ENCODE measurements at places on chromosomes 1 and 21.
A peak's percentile ranks its signal among the peaks of the same experiment; 100 is the strongest.

DNA sequence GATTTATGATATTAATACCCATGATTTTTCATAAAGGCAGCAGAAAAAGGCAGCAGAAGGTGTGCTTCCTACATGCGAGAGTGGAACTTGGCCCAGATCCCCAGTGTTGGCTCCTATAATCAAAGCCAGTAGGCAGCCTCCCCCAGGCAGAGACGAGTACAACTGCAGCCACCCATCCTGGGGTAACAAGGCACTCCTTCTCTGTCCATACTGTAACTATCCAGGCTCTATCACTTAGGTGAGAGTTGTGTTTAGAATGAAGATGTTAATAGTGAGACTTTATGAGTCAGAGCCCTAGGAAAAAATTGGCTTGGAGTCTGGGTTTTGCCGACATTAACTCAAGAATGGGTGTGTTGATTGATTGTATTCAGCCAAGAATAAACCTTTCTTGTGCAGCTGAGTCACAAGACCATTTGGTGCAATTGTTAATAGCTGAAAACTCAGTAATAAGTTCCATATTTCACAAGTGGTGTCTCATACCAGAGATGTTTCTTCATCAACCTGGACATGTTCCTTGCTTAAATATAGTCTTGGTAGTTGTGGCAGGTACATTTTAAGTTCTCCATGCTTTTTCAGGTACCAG, 322.3 kb downstream of the DUSP10 start:
- DNase-seq, result no peak

GRCh38 chr1:72954943-72955342, 672.6 kb upstream of the NEGR1 start:
- DNase-seq, result no peak

DNA sequence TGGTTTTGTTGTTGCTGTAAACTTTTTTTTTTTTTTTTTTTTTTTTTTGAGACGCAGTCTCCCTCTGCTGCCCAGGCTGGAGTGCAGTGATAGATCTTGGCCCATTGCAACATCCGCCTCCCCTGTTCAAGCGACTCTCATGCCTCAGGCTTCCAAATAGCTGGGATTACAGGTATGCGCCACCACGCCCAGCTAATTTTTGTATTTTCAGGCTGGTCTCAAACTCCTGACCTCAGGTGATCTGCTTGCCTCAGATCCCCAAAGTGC, 78.9 kb upstream of the SLC45A1 start:
- DNase-seq, result peak; percentile 85

- DNase-seq, result no peak
Observed at GRCh38 chr1:54124472-54124871, 28.3 kb downstream of the CDCP2 start.

- DNase-seq, result peak; percentile 78
Observed at GRCh38 chr1:22826604-22827580, 116.3 kb downstream of the EPHB2 start.

- DNase-seq, result no peak
Observed at GRCh38 chr1:12314333-12314903, 84.6 kb downstream of the VPS13D start.

DNA sequence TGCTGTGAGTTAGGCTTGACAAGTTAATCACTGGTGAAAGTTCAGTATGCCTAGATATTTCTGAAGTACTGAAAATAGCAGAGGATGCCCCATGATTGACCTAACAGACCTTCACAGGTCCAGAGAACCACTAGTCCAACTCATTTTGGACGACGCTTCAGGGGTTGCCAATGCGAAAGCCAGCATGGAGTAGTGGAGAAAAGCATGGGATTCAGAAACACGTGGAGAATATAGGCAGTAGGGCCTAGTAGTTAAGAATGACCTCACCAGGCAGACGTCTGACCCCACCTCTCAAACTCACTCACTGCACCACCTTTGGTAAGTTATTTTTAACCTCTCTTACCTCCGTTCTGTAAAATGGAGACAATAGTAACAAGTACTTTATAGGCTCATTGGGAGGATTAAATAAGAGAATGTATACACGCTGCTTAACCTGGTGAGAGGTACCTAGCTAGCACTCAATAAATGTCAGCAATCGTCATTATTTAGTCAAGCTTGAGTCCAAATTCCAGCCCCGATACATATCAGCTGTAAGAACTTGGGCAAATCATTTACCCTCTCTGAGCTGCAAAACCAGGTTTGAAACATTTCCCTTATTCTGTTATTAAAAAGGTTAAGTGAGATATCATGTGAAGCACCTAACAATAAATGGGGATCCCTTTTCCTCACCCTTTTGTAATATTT, 13.2 kb downstream of the PLPP3 start:
- DNase-seq, result no peak

All from breast epithelium (tissue), 4 donors.